AG10803 (cell line): ENCODE measurements at places on chromosomes 1 and 21.

- DNase-seq = no peak
Measured at GRCh38 chr1:85475055-85475454, 10.1 kb upstream of the DDAH1 start.

DNA sequence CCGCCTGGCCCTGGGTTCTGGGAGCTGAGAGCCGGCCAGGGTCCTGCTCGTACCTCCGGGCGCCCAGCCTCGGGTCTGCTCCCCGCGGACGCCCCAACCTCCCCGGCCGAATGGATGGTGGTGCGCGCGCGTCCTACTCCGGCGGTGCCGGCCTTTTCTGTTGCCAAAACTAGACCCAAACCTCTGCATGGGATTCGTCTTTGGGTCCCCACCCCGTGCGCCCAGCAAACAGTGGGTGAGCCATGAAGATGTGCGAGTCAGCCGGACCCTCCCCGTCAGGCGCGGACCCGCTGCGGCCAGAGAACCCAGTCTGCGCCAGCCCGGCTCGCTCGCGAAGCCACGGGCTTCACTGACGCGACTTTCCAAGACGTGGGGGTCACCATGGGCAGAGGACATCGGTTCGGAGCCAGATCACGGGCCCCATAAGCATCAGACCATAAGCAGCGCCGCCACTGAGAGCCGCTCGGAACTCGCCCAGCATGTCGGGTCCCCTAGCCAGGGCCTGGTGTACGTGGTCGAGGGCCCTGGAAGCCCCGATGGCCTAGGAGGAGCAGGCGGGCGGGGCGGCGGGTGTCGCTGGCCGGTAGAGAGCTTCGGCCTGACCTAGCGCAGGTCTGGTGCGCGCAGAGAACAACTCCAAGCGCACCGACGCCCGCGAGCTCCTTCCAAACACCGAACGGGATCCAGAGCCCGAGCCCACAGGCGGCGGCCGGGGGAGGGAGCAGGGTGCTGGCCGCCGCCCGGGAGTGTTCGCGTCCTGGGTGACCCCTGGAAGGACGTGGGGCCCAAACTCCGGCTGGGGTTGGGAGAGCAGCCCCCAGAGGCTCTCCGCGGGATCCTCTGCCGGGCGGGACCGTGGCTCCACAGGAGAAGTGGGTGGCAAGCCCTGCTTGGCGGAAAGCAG lies 1.0 kb upstream of the TP73 start:
- DNase-seq = no peak

DNA sequence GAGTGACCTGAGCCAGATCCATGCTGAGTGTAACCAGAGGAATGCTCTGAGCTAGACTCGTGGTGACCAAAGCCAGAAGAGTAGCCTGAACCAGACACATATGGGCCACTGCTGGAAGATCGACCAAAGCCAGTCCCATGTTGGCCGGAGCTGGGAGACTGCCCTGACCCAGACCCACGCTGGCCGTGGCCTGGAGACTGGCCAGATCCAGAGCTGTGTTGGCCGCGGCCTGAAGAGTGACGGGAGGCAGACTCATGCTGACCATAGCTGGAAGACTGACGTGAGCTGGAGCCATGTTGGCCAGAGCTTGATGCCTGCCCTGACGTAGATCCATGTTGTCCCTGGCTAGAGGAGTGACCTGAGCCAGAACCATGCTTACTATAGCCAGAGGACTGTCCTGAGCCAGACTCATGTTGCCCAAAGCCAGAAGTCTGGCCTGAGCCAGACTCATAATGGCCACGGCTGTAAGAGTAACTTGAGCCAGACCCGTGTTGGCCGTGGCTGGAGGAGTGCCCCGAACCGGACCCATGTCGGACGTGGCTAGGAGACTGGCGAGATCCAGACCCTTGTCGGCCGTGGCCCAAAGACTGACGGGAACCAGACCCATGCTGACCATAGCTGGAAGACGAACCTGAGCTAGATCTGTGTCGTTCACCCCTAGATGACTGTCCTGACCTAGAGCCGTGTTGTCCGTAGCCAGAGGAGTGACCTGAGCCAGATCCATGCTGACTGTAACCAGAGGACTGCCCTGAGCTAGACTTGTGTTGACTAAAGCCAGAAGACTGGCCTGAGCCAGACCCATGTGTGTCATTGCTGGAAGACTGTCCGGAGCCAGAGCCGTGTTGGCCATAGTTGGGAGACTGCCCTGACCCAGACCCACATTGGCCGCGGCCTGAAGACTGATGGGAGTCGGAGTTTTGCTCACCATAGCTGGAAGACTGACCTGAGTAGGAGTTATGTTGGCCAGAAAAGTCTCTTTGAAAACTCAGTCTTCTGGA lies 3.5 kb downstream of the HRNR start:
- DNase-seq = no peak

DNA sequence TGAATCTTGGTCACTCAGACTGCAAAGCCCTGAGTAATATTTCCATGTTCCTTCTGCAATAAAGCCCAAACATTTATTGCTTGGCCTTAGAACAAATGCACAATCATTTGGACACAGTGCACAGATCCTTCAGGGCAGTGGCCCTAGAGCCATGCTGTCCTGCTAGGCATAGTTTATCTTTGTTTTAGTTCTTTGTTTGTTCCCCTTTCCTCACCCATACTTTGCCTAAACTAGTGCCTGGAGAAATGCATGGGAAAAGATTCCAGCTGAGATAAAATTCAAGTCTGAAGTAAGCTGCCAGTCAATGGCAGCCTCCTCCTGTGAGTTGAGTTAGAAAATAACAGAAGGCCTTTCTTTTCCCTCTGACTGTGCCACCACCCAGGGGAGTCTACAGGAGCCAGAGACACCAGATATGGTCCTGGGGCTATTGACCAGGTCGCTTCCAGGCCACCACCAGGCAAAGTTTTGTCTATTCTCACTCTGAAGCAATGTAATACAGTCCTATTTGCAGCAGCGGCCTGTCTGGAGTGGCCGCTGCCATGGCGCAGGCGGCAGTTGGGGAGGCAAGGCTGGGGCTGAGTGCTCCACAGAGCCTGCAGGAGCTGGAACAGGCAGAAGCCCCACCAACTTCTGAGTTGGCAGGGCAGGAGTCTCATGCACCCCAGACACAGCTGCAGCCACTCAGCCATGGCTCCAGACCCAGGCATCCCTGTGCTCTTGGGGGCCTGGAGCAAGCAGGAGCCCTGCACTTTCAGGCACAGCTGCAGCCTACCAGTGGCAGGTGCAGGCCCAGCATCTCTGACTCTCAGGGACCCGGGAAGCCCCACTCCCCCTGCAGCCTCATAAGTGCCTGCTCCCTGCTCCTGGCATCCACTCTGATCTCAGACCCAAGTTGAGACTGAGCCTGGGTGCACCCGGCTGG lies 258.6 kb downstream of the GPATCH2 start:
- no peak for DNase-seq

DNA sequence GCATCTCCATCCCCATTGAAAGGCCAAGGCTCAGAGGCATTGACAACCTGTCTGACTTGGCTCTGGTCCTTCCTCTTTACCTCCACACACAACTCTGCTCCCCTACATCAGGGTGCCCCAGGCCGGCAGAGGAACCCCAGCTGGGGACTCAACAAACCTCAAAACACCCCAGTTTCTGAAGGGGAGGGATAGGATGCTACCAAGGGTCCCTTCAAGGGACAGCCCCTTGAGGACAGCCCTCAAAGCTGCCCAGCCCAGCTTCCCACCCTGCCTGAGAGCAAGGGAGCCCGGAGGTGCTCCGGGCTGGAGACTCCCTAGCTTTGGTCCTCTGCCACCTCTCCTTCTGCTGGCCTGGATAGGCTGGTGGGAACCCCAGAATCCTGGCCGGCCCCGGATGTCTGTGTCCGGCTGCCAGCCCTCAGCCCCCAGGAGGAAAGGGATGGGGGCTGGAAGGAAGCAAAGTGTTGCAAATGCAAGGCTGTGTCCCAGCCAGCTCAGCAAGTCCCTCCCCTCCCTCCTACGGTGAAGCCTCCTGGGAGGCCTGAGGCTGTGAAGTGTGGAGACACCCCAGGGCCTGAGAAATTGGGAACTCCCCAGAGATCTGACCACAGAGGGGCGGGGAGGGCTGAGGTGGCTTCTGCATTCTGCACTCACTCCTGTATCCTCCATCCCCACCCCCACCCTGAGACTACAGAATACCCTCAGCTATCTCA lies 1.1 kb upstream of the MARCKSL1 start:
- DNase-seq = peak; percentile 24

GRCh38 chr1:78699813-78700212 lies 50.2 kb downstream of the IFI44 start:
- DNase-seq = no peak
